ENCODE measurements at places on chromosomes 2 and 18.

- DNase-seq = no peak
Observed at GRCh38 chr2:179966778-179967394, 40.2 kb downstream of the CWC22 start.

DNA sequence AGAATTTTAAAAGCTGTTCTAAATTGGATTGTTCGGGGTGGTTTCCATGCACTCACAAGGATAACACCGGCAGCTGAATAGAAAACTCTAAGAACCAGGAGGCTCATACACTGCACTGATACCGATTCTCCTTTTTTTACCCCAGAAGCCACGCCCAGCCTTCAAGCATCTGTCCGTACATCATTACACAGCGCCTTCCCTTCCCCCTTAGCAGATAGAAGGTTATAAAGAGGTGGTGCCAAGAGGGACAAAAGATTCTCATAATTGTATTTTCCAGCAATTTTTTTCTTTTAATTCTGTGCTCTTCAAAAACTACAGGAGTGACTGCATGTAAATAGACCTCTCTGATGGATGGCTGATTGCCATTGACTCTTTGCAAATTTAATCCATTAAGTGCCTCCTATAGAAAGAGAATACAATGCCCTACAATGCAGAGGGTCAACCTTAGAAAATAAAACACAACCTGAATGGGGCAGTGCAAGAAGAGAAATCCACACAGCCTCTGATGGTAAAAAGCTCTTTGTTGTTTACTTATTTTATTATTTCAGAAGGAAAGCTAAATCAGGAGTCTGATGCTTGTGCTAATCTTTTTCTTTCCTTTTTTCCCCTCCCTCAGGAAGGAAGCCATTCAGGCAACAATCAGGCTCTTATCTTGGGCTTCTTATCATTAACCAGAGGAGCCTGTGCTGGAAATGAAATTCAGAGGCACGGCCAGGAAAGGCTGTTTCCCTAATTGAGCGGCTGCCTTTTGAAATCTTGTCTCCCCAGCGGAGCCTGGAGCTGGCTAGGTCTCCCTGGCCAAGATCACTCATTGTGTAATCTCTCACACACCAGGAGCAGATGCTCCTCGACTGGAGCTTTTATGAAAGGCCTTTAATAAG lies 198.9 kb upstream of the NABP1 start:
- no peak for DNase-seq

DNA sequence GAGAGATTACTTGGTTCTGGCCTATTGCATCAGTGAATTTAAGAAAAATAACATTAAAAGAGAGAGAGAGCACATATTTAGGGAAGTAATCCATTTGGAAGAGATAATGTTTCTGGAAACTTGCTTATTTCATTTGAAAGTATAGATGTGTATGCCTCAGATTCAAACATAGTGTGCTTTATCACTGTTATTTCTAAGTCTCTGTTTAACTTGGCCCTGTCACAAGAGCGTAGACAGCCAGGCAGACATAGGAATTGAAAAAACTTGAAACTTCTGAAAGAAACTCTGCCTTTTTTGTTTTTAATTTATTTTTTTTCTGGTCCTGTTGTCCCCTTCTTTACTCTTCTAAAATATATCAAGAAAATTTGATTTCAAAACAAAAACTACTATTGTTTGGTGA lies 849.1 kb downstream of the CNTNAP5 start:
- DNase-seq = no peak

DNA sequence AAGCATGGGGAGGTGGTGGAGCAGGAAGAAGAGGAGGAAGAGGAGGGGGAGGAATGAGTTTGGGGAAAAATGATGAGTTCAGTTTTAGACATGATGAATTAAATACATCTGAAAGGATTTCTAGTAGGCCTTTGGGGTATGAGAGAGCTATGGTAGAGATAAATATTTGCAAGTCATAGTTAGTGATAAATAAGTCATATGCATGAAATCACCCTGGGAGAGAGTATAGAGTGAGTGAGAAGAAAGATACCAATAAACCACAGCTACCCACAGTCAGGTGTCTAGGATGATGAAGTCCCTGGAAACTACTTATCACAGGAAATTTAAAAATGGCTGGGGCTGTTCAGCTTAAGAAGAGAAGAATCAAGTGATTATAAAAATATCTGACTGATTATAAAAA lies 240.5 kb downstream of the RDH14 start:
- DNase-seq = no peak

GRCh38 chr2:26846334-26847306 lies 1.3 kb upstream of the DPYSL5 start:
- DNase-seq = peak; percentile 18

DNA sequence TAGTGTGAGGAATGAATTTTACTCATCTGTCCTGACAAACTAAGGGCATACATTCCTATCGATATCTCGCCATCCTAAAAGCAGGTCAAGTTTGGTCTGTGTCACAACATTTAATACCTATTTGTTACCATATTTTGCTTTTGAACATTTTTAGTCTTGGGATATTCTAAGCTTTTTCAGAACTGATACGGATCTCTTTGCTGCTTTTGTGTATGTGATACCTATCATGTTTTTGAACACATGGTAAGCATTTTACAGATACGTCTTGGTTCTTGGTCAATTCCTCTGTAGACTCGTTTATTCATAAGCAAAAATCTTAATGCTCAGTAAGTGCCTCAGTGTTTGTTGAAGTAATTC lies 592 bp downstream of the ZNF397 start:
- DNase-seq = no peak

- no peak for DNase-seq
Observed at GRCh38 chr2:239259603-239260298, 141.1 kb downstream of the HDAC4 start.

DNA sequence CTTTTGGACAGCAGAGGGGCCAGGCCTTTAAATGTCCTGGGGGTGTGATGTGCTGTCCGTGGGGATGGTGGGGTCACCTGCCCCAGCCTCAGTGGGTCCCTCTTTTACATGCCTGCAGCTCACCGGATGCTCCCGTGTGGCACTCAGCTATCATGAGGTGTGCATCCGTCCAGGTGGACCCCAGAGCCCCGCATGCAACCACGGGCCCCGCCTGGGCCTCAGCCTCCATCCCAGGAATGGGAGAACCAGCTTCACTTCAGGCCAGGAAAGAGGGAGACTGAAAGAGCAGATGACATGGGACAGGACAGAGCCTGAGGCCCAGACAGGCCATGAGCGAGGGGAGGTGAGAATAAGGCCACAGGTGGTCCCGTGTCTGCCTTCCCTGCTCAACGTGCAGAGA lies 37.5 kb downstream of the RAMP1 start:
- DNase-seq = no peak

DNA sequence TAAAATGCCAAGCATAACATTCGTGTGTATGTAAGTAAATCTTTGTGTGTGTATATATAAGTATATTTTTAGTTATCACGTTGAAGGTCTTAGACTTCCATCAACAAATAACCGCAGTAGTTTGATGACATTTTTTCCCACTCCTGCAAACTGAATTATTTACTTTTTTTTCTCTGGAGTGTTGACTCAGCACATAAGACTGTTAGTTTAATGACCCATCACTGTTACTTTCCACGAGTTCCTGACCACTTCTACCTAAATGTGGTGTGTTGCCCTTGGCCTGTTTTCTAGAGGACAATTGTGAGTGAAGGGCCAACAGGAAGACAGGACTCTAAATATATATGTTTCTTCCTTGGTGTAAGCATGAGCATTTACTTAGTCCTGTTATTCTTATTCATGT lies 71.3 kb upstream of the TXNDC2 start:
- no peak for DNase-seq

DNA sequence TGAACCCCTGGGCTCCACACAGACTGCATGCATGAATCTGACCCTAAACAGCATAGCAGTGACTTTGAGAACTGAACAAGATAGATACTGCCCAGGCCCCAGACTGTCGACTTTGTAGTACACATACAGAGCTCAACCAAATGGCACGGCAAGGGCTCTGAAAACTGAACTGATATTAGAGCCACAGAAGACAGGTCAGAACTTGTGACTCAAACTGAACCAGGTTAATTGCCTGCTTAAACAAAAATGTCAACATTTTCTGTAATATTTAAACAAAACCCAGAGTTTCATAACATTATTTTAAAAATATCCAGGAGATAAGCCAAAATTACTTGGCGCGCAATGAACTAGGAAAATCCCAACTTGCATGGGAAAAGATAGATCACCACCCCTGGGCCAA lies 260.3 kb downstream of the TPGS2 start:
- no peak for DNase-seq

GRCh38 chr2:197460649-197461048 lies 7.3 kb downstream of the COQ10B start:
- no peak for DNase-seq

DNA sequence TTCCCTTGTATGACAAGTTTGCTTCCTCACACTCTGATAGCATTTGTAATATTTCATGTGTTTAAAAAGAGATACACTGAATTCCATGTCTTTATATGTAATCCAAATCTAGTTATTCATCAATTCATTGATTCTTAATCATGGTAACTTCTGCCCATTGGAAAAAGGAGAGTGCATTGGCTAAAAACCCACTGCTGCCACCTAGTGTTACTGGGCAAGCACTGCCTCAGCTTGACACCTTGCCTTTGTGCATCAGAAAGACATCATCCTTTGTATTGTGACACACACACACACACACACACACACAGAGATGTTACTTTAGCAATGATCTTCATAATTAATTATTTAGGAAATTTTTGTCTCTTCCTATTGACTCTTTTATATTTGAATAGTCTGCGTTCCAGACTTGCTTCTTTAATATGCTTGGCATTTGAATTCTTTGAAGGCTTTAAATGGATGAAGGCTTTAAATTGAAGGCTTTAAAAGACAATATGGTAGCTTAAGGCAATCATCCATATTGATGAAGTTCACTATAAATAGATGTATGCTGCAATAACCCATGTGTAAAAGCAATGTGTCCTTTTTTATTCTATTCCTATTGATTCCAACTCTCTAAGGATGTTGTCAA lies 414.2 kb upstream of the CHST9 start:
- DNase-seq = no peak

GRCh38 chr2:145743011-145743410 lies 1223.1 kb upstream of the ZEB2 start:
- no peak for DNase-seq

DNA sequence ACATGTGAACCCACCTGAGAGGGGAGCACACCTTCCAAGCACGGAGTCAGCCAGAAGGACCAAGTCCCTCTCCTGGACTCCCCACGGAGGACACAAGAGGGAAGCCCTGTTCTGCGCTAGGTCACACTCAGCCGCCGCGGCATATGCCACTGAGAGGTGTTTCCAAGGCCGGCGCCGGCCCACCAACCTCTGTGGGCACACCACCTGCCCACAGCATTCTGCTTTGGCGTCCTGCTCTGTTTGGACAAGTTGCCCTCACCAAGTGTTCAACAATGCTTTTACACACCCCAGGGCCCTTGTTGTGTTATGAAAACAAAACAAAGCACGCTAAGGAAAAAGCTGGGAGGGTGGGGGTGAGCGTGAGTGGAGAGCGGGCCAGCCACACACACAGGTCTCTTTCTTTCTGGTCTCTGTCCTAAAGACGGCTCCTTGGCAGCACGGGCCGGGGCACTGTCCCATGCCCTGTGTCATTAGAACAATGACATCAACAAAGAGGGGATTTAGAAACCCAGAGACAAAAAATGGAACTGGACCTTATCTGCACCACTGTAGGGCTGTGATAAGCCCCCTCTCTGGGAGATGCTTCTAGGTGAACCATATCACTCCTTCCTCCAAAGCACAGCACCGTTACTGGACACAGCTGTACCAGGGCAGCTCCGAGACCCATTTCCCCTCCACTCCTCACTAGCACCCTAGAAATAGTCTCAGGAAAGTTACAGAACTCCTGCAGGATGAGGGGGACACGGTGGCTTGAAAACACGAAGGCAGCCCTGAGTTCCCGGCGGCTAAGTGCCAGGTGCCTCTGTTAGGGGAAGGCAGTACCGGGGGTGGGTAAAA lies 17.0 kb downstream of the SMAD7 start:
- no peak for DNase-seq

- no peak for DNase-seq
Observed at GRCh38 chr18:43108882-43109281, 6.6 kb downstream of the RIT2 start.

GRCh38 chr2:143117225-143117624 lies 12.0 kb upstream of the ARHGAP15 start:
- no peak for DNase-seq

GRCh38 chr2:229714080-229714735 lies at the start of gene DNER:
TSS of gene DNER (minus strand) at chr2:229714555. CDS start at chr2:229714423, 132 bp downstream.
- no peak for DNase-seq

DNA sequence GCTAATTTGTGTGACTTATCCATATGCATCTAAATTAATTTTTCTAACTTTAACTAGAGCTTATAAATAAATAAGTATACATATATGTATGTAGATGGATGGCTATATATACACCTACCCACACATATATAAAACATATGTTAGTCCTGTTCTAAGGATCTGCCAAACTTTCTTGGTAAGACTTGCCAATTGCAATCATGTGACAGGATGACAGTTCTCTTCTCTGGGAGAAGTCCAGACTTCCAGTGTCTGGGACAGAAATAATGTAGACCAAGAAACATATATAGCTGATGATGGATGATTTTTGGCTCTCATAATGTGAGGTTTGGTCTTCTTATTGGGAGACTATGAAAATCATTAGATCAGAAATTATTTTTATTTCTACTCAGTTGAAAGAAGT lies 30.6 kb upstream of the NR4A2 start:
- no peak for DNase-seq

- DNase-seq = no peak
Observed at GRCh38 chr2:183126635-183127034, 2.4 kb downstream of the NUP35 start.

GRCh38 chr2:201538025-201538424 lies 86.5 kb downstream of the STRADB start:
- no peak for DNase-seq

DNA sequence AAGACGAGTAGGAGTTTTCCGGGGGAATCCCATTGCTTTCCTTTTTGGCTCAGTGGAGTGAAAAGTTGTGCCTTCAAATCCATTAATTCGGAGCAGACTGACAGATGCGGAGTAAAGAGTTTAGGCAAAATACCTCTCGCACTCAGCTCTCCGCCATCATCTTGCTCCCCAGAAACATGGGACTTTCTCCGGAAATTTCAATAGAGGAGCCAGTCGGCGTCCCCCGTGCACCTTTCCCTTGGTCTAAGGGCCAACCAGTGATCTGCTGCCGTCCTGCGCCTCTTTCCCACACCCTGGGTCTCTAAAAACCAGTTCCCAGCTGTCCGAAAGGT lies 318 bp downstream of the TYW5 start:
- DNase-seq = no peak

DNA sequence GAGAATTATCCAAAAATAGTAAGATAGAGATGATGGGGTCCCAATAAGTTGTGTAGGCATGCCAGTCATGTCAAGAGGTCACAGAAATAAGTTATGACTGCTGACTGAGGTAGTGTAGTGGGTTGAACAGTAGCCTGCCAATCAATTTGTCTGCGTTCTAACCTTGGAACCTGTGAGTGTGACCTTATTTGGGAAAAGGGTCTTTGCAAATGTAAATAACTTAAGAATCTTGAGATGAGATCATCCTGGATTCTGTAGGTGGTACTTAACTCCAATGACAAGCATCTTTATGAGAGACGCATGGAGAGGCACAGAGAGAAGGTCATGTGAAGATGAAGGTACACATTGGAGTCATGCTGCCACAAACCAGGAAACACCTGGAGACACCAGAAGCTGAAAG lies 31.0 kb downstream of the ACVR1 start:
- DNase-seq = no peak
